ENCODE measurements at places on chromosomes 16 and 17.

DNA sequence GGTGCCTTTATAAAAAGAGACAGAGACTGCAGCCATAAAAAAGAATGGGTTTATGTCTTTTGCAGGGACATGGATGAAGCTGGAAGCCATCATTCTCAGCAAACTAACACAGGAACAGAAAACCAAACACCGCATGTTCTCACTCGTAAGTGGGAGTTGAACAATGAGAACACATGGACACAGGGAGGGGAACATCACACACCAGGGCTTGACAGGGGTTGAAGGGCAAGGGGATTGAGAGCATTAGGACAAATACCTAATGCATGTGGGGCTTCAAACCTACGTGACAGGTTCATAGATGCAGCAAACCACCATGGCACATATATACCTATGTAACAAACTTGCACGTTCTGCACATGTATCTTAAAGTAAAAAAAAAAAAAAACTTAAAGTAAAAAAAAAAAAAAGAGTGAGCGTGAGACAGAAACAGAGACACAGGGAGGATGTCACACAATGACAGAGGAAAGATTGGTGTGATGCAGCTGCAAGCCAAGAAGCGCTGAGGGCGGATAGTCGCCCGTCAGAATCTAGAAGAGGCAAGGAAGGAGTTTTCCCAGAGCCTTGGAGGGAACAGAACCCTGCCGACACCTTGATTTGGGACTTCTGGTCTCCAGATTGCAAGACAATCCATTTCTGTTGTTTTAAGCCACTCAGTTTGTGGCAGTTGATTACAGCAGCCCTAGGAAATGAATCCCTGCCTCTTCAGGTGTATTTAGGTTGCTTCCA, 27.4 kb upstream of the TNS4 start:
- DNase-seq, result no peak

DNA sequence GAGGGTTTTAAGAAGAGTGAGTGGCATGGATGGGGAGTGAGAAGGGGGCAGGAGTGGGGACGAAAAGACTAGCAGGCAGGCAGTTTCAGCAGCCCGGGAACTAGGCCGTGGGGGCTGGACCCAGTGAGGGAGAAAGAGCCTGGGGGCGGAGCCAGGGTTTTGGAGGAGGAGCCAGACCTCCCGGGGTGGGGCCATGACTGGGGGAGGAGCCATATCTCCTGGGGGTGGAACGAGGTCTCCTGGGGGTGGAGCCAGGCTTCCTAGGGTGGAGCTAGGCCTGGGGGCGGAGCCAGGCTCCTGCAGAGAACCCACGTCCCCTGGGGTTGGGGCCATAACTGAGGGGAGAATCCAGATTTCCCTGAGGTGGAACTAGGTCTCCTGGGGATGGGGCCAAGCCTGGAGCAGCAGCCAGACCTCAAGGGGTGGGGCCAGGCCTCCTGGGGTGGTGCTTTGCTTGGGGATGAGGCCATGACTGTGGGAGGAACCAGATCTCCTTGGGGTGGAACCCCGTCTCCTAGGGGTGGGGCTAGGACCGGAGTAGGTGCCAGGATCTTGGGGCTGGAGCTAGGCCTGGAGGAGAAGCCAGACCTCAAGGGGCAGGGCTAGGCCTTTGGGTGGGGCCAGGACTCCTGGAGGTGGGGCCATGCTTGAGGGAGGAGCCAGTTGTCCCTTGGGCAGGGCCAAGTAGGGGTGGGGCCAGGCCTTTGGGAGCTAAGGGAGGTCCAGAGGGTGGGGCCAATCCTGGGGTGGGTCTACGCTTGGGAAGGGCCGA, 41.7 kb upstream of the JPH3 start:
- DNase-seq, result no peak

GRCh38 chr16:16021988-16022682, 72.7 kb downstream of the ABCC1 start:
- no peak for DNase-seq

DNA sequence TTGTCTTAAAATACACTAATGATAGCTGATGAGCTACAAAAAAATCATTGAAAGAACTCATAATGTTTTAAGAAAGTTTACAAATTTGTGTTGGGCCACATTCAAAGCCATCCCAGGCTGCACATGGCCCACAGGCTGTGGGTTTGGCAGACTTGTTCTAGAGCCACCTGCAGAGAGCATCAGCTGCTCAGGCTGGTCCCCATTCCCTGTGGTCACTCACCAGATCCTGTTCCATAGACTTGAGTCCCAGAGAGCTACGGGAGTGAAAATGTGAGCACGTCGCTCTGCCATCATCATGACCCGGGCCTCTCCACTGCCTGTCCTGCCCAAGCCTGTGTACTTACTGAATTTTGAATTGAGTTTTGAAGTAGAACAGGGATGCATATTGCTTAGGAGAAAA, 6.9 kb downstream of the SLC26A11 start:
- no peak for DNase-seq

DNA sequence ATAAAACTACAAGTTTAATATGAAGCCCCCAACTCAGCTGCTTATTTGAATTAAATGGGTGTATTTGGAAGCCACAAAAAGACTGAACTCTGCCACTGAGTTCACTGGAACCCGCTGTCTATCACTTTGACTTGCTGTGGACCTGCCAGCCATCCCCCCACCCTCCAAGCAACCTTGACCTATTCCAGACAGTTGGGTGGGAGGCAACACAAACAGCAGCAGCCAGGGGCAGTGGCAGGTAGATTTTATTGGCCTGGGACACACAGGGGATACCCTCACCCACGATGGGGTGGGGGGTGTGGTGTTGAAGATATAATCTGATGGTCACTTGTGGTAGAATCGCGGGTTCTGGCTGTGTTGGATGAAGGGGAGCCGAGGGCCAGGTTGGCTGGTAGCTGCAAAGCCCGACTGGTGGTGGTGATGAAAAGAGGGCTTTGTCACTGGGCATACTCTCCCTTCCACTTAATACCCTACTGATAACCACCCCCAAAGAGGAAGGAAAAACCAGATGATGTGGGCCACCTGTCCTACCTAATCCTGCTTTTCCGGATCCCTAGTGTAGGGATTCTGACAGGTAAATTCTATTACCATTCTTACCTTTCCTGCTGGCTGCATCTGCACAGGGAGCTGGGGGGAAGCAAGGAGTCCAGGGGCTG, 2.6 kb downstream of the GPS2 start:
- no peak for DNase-seq

GRCh38 chr17:3566551-3566950, 8.9 kb upstream of the TRPV3 start:
- no peak for DNase-seq

- no peak for DNase-seq
Observed at GRCh38 chr17:79160980-79161636, 86.5 kb downstream of the ENGASE start.

- no peak for DNase-seq
Observed at GRCh38 chr16:58655215-58655596, 25.6 kb upstream of the CNOT1 start.

DNA sequence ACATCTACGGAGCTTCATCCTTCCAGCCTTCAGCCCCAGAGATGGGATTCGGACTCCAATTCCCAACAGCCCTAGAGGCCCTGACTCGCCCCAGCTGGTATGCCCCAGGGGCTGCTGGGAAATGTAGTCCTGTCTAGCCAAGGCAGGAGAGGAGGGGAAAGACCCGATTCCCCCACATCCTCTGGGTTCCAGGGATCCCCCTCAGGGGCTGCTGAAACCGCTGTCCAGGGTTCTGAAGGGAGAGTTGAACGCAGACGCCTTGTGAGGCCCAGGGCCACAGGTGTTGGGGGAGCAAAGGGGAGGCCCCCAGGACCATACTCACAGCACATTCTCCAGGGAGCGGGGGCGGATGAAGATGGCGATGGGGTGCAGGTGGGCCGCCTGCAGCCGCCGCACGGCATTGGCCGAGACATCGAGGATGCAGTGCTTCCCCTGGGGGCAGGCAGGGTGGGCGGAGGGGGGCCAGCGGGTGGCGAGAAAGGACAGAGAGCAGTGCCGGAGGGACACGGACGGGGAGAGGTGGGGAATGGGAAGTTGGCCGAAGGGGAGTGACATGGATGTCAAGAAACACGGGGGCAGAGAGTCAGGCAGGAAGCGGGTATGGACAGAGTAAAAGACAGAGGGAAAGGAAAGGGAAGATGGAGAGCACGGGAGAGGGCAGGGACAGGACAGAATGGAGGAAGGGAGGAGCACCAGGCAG, 12.6 kb upstream of the ASGR1 start:
- DNase-seq, result no peak

- DNase-seq, result no peak
Observed at GRCh38 chr16:592518-593306, 2.8 kb downstream of the RAB40C start.
